ENCODE measurements at places on chromosomes 6 and 20. TPM values are rescaled to one million over a fixed set of nuclear protein-coding genes. Genes with fewer than 3 reads are reported as not detected.

NT5E gene
- 68.2 TPM for total RNA-seq

FOXF2 gene
- total RNA-seq = not detected

COL21A1 gene
- total RNA-seq = not detected

CASS4 gene
- 0.17 TPM for total RNA-seq

CYP24A1 gene
- 267 TPM for total RNA-seq

CTAGE9 gene
- total RNA-seq = not detected

NCOA3 gene
- 25.9 TPM for total RNA-seq

HLA-DPA1 gene
- total RNA-seq = 0.89 TPM

SDCBP2 gene
- 3.4 TPM for total RNA-seq

SRSF3 gene
- total RNA-seq = 362 TPM

IRF4 gene
- total RNA-seq = 1.2 TPM

DNA sequence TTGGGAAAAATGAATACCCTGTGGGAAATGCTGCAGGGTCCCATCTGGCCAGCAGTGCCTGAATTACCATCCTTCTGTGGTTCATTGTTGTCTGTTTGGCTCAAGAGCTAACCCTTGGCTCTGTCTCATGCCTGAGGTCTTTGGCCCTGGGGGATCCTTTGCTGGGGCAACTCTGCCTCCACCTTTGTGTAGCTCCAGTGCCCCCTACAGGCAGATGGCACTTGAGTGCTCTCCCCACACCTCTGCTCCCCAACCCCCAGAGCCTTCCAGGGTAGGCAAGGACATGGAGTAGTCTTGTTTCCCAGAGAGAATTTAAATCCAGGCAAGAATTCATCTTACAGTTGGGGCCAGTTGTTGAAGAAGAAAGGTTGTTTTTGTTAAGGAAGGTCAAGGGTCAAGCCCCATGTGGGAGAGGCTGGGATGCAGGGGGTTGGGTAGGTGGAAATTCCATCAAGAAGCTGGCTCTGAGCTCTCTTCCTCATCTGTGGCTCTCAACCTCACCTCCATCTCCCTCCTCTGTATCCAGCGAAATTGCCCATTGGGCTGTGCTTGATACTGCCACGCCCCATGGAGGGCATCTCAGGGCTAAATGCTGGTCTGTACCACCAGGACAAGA, 44.2 kb downstream of the ZNF831 start:
- peak; percentile 16 for DNase-seq

- DNase-seq = no peak
Measured at GRCh38 chr6:679282-679681, 13.7 kb downstream of the EXOC2 start.

DNA sequence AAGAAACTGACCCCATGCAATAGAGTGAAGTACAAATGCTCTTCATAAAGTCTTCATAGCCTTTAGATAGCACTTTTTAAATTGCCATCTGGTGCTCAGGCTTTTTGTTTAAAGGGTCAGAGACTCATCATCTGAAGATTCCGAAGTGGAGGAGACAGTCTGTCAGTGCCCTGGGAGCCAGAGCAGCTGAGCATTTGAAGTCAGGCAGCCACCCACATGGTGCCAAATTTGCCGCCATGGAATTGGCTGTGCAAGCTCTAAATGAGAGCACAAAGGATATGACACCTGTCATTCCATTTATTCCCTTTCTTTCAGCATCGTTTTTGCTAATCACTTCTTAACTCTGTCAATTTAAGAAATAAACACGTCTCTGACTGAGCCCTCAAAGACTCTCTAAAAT, 32.8 kb upstream of the CEP162 start:
- DNase-seq = no peak

- no peak for DNase-seq
Measured at GRCh38 chr6:98014442-98015201, 731.6 kb upstream of the MMS22L start.

DNA sequence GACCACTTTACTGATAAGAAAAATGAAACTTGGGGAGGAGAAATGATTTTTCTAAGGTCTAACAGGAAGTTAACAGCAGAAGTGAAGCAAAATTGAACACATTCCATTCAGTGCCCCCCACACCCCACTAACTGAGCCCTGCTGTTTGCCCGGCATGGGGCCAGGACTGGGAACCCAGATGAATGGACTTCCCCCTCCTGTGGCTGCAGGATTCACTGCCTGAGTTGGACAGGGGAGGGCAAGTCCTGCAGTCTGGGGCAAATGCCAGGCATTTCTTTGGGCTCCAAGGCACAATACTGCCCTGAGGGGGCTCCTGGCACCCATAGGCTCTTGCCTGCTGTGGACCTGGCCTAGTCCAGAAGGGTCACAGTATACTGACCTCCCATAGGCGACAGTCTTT, 28.3 kb downstream of the FYN start:
- no peak for DNase-seq

DNA sequence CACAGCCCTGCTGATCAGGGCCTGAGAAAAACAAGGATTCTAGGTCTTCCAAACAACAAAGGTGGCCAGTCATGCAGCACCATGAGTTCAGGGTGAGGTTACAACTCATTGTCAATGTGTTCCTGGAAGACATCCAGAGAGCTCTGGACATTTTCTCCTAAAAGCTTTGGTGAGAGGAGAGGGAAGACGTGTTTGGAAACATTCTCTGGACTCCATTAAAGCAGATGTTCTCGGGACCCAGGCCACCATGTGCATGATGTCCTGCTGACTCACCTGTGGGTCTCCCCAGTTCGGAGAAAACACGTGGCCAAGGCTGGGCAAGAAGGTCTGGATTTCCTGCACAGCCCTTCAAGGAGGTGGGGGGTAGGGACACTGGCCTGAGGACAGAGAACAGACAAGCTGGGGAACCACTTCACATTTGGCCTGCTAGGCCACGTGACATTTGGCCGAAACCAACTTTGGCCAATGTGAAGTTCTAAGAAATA, 61.6 kb downstream of the KCNB1 start:
- DNase-seq = no peak

DNA sequence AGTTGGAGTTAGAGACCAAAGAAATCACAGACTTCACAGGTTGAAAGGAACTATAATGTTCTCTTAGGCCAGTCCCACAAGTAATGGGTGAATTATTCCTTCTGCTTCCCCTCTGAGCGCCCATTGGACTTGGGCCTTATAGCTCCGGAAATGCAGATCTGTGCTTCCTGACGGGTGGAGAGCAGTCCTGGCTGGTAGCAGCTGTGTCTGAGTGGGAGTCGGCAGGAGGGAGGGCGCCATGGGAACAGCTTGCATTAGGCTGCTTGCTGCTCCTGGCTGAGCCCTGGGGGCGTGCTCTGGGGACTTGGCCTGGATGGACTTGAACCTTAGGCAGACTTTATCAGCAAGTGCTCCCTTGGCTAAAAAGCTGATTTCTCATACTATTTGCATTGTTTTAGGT, 18.4 kb upstream of the NUP153 start:
- DNase-seq = no peak

GRCh38 chr6:4999586-4999985, 4.3 kb downstream of the RPP40 start:
- DNase-seq = no peak

DNA sequence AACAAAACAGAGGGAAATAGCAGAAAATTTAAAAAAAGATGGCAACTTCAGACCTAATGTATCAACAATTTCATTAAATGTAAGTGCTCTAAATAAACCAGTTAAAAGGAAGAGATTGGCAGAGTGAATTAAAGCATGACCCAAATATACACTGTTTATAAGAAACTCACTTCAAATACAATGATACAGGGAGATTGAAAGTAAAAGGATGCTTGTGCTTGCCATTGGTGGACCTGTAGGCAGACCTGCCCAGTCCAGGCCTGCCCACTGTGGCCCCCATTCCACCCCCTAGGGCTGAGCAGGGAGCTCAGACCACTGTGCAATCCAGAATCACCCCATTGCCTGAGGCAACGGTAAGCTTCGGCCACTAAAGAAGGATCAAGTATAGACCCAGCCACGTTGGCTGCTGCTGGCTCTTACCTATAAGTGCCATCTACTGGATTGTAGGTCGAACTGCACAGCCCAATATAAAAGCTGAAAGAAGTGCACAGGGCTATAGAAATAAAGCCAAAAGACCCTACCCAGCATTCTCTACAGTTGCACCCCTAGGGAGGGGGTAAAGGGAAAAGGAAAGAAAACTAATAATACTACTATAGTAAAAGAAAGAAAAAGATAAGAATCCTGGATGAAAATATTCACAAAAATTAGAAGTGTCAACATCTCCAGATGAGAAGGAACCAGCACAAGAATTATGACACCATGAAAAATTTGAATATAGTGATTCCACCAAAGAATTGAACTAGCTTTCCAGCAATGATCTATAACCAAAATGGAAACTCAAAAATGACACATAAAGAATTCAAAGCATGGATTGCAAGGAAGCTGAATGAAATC, 36.1 kb downstream of the PSMB1 start:
- DNase-seq = peak; percentile 48

GRCh38 chr6:47343600-47343999, 33.9 kb upstream of the TNFRSF21 start:
- no peak for DNase-seq

DNA sequence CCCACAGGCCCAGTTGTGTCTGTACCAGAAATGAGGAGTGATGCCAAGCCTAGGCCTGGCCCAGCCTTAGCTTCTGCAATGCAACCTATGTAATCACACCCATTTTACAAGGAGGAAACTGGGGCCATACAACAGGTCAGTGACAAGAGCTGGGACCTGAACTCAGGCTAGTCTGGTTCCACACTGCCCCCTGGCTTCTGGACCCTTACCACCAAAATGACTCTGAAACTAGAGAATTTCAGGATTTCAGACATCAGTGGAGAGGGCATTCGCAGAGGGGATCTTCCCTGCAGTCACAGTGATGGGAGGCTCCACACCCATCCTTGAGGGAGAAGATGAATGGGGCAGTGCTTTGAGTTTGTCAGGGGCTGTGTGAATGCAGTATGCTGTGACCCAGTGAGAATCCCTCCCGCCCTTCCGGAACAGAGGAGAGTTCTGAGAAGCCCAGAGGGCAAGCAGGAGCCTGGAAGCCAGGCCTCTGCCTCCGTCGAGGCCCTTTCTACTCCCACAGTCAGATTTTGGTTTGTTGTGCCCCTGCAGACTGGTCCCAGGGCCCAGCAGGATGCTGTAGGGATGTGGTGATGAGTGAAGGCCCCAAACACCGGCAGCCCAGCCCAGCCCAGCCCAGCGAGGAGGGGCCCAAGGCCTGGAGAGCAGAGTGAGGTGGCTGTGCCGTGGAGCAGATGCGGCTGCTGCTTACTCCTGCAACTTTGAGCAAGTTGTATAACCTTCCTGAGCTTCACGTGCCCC, 48.1 kb upstream of the MYL9 start:
- no peak for DNase-seq

GRCh38 chr6:3987053-3987452, 91.9 kb downstream of the FAM217A start:
- no peak for DNase-seq

GRCh38 chr20:23877524-23877923, 2.0 kb downstream of the CST5 start:
- DNase-seq = no peak

DNA sequence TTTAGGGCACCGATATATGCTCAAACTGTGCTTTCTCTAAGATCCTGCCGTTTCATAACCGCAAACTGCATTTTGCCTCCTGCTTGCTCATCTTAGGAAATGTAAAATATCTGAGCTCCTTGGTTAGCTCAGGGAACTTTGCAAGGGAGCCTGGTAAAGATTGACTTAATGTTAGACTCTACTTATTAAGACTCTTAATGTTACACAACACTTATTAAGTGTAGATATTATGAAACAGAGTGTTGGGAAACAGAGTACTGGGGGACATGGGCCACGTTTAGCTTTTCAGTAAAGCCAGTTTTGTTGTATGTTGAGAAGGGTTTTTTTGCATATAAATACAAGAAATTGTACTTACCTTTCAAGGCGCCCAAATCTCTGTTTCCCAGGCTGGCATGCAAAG, 1.9 kb downstream of the LTV1 start:
- no peak for DNase-seq

DNA sequence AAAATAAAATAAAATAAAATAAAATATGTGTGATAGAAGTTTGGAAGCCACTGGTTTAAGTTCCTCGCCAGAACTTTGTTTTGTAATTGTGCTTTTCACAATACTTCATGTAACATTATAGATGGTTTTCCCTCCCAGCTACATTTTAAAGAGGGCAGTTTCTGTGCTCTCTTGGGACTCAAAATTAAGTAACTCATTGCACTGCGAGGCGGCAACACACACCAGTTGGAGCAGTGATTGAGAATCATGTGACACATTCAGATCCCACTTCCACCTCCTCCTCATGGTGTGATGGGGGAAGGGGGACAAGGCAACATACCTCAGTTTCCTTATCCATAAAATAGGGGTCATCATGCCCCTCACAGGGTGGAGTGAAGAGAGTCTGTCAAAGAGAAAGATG, 7.5 kb downstream of the C2 start:
- no peak for DNase-seq

GRCh38 chr20:1107176-1107575, 11.2 kb upstream of the PSMF1 start:
- DNase-seq = no peak

DNA sequence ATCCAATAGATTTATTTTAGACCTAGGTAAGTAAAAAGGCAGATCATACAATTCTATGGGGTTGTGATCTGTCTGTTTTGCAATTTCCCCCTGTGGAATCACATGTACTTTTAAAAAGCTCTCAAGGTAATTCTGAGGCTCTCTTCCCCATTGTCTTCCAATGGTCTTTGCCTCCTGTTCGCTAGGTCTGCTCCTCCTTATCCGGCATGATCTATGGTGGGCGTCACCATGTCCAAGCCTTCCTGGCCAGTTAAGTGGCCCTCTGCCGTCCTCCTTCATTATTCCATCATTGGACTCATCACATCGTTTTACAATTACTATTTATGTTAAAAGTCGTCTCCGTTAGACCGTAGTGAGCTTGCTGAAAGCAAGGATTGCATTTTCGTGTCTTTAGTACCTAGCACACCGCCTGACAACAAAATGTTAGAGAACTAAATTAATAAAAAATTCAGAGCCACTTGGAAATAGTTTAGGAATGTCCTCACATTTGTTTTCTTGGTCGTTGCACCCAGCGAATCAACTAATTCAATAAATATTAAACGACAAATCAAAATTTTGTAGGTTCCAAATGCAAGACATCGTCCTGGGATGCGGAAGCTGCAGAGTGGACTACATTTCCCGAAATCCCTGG, 2.2 kb upstream of the STXBP5 start:
- no peak for DNase-seq

DNA sequence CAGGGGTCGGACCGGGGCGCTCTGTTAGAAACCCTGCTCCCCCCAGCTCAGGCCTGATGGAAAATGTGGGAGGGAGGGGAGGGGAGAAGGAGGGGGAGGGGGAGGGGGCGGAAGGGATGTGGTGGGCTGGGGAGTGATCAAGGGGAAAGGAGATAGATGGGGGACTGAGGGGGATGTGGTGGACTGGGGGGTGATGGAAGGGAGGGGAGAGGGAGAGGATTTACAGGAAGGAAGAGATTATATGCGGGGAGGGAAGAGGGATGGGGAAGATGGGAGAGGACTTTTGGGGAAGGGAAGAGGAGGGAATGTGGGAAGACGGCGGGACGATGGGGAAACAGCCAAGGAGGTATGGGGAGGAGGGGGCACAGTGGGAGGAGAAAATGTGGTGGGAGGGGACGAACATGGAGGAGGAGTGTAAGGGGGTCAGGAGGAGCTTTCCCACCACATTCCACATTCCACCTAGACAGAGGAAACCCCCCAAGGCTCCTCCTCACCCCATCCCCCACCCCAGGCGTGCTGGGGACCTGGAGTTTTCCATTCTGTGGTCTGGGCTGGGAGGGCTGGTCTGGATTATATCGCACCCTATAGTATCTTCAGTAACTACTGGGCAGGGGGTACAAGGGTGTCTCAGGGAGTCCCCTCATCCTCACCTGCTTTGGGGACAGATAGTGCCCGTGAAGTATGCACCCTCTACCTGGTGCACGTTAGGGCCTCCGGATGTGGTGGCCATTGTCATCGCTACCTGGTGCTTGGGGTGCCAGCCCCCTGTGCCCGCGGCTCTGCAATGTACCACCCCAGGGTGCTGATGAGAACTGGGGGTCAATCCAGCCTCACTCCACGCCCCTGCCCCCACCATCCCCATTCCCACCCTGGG, 578 bp upstream of the PTGIS start:
- no peak for DNase-seq

Data from HCT116 (cell line).